ENCODE measurements at places on chromosomes 11 and 22.
A peak's percentile ranks its signal among the peaks of the same experiment; 100 is the strongest.

GRCh38 chr11:7665473-7666291 lies 7.6 kb downstream of the CYB5R2 start:
- peak; percentile 55 for DNase-seq

- peak; percentile 53 for DNase-seq
Measured at GRCh38 chr11:44775366-44775984, 48.7 kb downstream of the TSPAN18 start.

- peak; percentile 30 for DNase-seq
Measured at GRCh38 chr22:33922349-33922681, 2.0 kb upstream of the LARGE1 start.

DNA sequence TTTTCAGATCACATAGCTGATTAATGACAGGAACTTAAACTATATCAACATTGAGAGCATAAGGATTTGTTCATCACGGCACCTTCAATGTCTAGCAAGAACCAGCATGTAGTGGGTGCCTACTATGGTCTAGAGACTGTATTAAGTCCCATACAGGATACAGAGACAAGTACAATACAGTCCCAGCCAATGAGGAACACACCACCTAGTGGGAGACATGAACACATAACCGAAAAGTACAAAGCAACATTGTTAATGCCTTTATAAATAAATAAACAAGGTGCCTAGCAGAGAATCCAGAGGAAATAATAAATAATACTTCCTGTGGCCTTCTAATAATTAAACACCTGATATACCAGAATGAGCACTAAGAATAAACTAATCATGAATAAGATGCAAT lies 87.7 kb upstream of the OPCML start:
- DNase-seq, result no peak

DNA sequence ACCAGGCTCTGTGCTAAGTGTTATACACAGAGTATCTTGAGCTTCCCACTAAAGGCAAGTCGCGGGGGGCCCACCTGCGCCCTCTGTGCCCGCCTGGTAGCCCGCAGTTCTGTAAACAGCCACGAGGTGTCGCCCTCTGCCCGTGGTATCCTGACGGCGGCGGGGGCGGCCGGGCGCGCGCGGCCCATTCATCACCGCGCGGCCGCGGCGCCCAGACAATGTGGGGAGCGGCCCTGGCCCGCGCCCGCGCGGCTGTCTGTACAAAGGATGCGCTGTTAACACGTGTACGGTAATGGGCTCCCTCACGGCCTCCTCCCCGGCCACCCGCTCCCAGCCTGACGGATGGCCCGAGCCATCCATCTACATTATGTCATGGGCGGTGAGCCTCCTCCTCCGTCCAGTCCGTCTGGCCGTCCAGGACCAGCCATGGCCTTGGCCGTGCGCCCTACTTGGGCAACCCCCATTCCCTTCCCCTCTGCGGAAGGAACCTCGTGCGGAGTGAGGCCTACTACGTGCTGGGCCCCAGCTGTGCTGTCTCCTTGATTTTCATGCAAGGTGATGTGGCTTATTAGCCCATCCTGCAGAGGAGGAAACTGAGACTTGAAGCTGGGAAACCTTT lies 99.4 kb downstream of the MIAT start:
- DNase-seq, result peak; percentile 74

GRCh38 chr11:120303004-120303637 lies 22.0 kb upstream of the TLCD5 start:
- peak; percentile 58 for DNase-seq

DNA sequence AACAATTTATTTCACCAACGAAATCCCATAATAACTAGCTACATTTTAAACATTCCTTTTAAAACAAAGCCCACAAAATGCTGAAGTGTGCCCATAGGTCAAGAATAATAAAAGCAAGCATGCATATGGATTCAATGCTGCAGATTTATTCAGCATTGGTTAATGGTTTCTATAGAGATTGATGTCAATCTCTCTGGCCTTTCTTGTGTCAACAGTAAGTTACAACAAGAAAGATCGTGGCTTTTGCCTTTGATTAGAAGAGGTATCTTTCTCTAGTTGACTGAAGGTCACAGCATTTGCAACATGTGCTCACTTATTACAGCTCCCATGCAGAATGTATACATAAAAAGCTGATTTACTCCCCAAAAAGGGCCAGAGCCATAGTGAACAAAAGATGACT lies 1.4 kb upstream of the SOX6 start:
- DNase-seq, result no peak

DNA sequence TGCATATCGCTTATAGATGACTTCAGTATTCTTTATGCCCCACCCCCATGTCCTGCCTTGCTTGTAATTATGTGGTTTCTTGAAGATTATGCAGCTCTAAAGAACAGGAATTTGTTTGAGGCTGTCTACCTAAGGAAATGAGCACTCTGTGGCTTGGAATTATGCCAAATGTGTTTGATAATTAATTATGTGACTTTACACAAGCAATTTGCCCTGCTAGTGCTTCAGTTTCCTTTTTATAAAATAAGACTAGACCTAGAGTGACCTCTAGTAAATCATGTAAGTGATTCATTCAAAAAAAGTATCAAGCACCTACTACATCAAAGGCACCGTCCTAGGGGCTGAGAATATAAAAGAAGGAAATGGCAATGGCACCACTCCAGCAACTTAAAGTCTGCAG lies 491.5 kb upstream of the KIRREL3 start:
- no peak for DNase-seq
